ENCODE measurements at places on chromosomes 2 and 18. TPM values are rescaled to one million over a fixed set of nuclear protein-coding genes. Genes with fewer than 3 reads are reported as not detected.

SIX2 gene
- not detected for total RNA-seq

PROKR1 gene
- total RNA-seq = not detected

ALKAL2 gene
- total RNA-seq = not detected

MRPL33 gene
- 138 TPM for total RNA-seq

HRH4 gene
- total RNA-seq = not detected

HOXD13 gene
- 0.53 TPM for total RNA-seq

SETBP1 gene
- 0.89 TPM for total RNA-seq

WNT10A gene
- not detected for total RNA-seq

PRKAG3 gene
- not detected for total RNA-seq

SRD5A2 gene
- total RNA-seq = not detected

OR6B2 gene
- not detected for total RNA-seq

KLHL30 gene
- total RNA-seq = not detected

C2orf80 gene
- total RNA-seq = not detected

ALPP gene
- total RNA-seq = not detected

SLC19A3 gene
- total RNA-seq = not detected

IL37 gene
- not detected for total RNA-seq

NDUFB3 gene
- 64.9 TPM for total RNA-seq

SLC5A7 gene
- not detected for total RNA-seq

SCN9A gene
- total RNA-seq = 15.2 TPM

GRP gene
- total RNA-seq = not detected

LCLAT1 gene
- 13.3 TPM for total RNA-seq

CRYGC gene
- total RNA-seq = not detected

ECEL1 gene
- total RNA-seq = not detected

CHRNA1 gene
- total RNA-seq = not detected

SLC66A3 gene
- total RNA-seq = 67.5 TPM

PLB1 gene
- 1.9 TPM for total RNA-seq

CAPN10 gene
- 20.4 TPM for total RNA-seq

ANKRD53 gene
- total RNA-seq = 3.2 TPM

TCF7L1 gene
- total RNA-seq = 0.35 TPM

GATA6 gene
- total RNA-seq = 14.9 TPM
